ENCODE measurements at places on chromosomes 3 and 15. TPM values are rescaled to one million over a fixed set of nuclear protein-coding genes. Genes with fewer than 3 reads are reported as not detected.

The XIRP1 gene
- not detected for total RNA-seq

The SH3GL3 gene
- 0.20 TPM for total RNA-seq

The PLSCR5 gene
- not detected for total RNA-seq

The SERF2 gene
- total RNA-seq, result 692 TPM

The UROC1 gene
- total RNA-seq, result not detected

The GRK7 gene
- total RNA-seq, result not detected
